ENCODE measurements at places on chromosomes 7 and 10.

GRCh38 chr10:79189853-79190435 lies 121.2 kb downstream of the ZMIZ1 start:
- DNase-seq: no peak

DNA sequence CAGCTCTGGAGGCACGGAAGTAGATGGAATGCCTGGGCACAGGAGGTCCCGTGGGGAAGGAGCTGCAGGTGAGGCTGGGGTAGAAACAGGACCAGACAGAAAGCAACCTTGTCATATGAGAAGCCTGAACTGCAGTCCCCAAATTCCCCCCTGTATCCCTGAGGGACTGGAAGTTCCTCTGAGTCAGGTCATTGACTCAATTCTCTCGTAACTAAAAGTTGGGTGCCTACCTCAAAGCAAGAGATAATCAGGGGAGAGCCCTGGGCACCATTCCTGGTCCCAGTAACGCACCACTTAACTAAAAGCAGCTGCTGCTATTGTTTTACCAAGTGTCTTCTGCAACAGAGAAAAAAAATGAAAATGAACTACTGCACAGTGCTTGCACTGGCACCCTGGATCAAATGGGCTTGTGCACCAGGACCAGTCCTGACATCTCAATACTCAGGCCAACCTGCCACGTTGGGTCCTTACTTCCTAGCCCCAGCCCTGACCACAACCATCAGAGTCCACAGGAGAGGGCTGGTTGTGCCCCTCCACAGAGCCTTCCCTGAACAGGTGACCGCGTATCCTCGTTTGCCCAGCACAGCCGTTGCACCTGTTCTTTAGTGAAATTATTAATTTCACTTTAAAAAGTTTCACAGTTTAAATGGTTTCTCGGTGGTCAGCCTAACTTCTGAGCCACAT lies 79.3 kb downstream of the GRID1 start:
- no peak for DNase-seq

- DNase-seq: no peak
These were observed 134.4 kb upstream of the FAM3C start for GRCh38 chr7:121530227-121531174.

DNA sequence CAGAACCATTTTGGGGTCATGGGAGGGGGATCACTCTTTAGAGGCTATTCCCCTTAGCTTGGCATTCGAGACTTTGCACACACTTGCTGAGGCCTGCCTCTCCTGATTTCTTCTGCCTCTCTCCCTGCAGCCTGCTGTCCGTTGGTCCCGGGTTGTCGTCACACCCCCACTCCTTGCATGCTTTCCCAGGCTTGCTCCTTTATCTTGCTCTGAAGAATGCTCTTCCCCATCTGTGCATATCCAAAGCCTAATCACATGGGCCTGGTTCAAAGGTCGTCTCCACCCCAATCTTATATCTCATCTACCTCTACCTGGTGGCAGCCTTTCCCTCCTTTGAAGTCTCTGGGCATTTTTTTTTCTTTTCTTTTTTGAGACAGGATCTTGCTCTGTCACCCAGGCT lies 24.3 kb upstream of the EMX2 start:
- DNase-seq: no peak

- no peak for DNase-seq
These were observed 147.3 kb downstream of the ZEB1 start for GRCh38 chr10:31466313-31466712.

DNA sequence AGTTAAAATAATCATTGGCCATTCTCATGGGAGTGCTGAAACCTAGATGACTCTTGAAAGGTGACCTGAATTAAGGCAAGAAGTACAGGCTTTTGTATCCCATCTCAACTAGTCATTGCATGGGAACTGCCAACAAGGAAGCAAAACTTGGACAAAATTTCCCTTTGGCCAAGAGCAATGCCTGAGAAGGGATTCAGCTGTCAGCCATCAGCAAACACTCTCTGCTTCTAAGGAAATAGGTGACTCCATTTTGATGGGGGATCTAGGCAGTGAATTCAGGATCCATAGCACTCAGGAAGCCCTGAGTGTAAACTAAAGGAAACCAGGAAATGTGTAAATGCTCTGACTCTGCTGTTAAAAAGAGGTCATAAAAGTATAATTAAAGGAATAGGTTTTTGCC lies 221.5 kb upstream of the TMEM229A start:
- no peak for DNase-seq

- no peak for DNase-seq
These were observed 276.6 kb downstream of the MAD1L1 start for GRCh38 chr7:1956141-1956540.

GRCh38 chr10:74052994-74053393 lies 55.1 kb downstream of the VCL start:
- no peak for DNase-seq

DNA sequence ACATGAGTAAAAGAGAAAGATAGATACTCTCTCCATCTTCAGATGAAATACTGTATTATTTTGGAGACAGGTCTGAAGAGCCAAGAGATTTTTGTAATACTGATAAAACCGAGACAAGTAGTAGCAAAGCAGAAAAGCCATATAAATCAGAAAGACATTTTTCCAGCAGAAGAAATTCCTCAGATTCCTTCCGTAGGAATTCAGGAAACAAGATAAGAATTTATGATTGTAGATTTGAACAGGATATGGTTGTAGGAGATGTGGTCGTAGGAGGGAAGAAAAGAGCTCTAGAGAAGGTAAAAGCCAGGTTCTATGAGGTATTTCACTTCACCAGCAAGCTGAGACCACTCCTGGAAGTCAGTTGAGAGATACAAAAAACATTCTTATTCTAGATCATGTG lies 17.6 kb upstream of the AASS start:
- no peak for DNase-seq

DNA sequence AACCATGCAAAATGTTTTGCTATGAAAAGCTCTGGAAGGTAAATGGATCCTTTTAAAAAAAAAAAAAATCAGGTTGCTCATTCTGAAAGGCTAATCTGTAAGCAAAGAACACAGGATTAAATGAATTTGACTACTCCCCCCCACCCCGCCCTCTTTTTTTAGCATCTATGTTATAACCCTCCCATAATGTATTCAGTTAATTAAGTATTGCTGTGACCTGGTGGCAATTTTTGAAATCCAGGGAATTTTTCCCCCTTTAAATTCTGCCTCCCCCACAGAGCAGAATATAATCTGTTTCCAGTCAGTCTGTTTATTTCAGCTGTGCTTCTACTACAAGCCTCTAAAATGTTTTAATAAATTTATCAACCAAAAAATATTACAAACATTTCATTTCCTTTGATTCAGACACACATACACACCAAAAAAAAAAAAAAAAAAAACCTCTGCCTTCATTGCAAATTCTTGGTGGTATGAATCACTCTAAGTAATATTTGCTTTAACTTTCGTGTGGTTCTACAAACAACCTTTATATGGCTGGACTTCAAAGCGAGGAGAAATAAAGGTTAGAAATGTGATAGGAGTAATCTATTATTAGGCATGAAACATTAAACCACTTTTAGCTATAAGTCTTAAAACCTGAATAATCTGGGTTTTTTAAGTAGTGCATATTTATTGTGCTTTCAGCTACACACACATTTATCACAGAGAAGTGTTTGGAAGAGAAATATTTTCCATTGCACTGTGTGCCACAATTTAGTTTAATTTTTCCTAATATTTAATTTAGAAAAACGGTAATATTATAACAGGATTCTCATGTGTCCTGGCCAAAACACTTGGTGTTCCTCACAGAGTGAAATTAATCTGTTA lies 64.4 kb upstream of the ARID5B start:
- no peak for DNase-seq

DNA sequence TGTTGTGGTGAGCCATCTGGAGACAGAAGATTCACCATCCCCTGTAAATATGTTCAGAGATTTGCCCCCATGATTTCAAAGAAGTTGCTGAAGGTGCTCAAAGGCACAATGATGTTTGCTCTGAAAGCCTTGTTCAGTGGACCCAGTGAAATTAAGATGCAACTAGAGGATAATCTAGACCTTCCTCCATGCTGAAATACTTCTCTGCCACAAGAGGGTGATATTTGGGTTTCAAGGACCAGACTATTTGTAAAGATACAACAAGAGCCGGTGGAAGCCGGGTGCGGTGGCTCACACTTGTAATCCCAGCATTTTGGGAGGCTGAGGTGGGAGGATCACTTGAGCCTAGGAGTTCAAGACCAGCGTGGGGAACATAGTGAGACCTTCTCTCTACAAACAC lies 13.5 kb upstream of the MSRB2 start:
- DNase-seq: no peak

DNA sequence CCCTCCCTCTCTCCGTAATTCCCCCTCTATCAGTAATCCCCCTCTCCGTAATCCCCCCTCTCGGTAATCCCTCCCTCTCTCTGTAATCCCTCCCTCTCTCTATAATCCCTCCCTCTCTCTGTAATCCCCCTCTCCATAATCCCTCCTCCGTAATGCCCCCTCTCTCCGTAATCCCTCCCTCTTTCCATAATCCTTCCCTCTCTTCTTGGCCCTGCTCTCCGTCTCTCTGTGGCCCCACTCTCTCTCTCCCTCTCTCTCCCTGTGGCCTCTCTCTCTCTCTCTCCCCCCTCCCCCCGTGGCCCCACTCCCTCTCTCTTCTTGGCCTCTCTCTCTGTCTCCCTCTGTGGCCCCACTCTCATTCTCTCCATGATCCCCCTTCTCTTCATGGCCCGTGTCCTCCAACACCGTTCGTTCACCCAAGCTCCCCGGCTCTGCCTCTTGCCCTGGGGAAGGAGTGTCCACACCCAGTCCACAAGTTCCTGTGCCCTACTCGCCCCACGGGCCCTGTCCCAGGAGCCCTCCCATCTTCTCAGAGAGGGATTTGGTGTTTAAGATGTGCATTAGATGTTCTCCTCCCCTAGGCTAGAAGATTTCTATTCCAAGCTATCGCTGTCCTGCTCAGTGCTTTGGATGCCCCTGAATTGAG lies 19.8 kb downstream of the SHH start:
- no peak for DNase-seq

GRCh38 chr10:79982861-79983260 lies 34.0 kb upstream of the SFTPD start:
- DNase-seq: no peak

GRCh38 chr10:52954407-52954806 lies 181.8 kb upstream of the MBL2 start:
- DNase-seq: no peak

GRCh38 chr10:25768167-25768566 lies 165.9 kb upstream of the MYO3A start:
- no peak for DNase-seq

DNA sequence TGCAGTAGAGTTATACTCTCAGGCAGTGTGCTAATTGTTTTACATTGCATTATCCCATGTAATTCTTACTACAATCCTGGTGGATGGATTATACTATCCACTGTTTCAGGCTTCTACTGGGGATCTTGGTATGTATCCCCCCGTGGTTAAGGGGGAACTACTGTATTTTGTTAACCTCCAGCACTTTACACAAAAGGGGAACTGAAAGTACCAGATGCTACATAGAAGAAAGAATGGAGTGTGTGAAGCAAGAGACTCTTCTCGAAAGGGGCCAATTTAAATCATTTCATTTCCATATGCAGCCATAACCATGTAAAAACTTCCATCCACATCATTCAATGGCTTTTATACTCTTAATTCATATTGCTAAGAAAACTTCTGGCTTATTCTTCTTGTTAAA lies 69.4 kb downstream of the C1GALT1 start:
- DNase-seq: no peak

DNA sequence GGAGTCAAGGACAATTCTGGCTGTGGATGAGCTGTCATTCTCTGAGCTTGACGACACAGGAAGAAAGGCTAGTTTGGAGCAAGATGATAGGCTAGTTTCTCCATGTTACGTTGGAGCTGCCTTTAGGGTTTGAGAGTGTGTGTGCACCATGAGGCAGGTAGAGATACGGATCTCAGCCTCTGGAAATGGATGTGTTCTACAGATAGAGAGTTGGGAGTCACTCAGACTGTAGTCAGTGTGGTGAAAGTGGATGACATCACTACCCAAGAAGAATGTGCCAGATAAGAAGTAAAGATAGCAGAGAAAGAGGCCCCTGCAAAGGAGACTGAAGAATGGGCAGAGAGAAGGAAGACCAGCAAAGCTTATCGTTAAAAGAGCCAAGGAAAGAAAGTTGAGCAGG lies 42.4 kb downstream of the PNLIPRP3 start:
- DNase-seq: no peak

DNA sequence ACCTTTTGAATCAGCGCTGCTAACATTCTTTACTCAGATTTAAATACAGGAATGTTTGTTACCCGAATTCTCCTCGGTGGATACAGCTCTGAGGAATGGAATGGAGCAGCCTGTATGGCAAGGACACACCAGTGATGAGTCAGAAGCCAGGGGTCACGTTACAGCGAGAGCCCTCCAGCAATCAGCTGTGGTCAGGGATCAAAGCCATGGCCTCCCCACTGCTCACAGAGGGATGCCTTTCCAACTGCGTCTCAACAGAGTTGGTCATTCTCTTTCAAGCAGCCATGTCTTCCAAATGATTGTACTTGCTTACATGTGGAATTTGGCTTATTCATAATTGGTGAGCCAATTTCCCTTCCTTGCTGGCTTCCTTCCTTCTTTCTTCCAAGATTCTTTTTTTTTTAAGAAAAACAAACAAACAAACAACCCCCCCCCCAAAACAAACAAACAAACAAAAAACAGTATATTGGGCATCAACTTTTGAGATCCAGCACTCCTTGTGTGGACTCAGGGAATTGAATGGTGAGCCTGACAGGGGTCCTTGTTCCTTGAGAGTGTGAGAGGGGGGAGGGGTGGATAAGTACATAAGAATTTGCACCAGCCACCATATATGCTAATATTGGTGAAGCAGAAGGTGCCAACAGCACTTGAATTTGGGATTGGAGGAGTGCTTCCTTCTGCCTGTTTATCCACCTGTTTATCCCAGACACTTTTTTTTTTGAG lies 100.2 kb downstream of the ATXN7L1 start:
- DNase-seq: no peak

DNA sequence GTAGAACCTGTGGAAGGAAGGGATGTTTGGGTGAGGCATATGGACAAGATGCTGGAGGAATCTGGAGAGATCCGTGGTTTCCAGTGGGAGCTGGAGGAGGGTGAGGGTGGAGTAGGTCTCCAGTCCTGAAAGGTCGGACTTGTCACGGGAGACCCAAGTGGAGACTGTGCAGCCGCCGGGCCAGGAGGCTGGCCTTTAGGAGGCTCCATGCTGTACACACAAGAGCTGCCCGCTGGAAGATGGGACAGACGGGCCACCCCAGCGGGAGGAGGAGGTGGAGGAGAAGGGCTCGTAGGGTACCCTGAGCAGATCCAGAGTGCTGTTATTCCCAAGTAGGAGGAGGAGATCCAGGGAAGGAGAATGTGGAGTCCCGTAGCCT lies 106.7 kb downstream of the NKX6-2 start:
- no peak for DNase-seq

DNA sequence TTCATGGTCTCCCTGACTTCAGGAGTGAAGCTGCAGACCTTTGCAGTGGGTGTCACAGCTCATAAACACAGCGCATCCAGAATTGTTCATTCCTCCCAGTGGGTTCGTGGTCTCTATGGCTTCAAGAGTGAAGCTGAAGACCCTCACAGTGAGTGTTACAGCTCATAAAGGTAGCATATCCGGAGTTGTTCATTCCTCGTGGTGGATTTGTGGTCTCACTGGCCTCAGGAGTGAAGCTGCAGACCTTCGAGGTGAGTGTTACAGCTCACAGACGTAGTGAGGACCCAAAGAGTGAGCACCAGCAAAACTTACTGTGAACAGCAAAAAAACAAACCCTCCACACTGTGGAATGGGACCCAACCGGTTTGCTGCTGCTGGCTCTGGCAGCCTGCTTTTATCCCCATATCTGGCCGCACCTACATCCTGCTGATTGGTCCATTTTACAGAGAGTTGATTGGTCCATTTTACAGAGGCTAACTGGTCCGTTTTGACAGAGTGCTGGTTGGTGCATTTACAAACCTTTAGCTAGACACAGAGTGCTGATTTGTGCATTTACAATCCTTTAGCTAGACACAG lies 308.8 kb downstream of the PTPRN2 start:
- DNase-seq: no peak

GRCh38 chr7:40348126-40348728 lies 213.4 kb downstream of the SUGCT start:
- no peak for DNase-seq

All from NCI-H1436 (cell line).